NCI-H1092 treated with DMSO at 0.1 percent for 48 hours (cell line): ENCODE measurements at places on chromosomes 3 and 15.

DNA sequence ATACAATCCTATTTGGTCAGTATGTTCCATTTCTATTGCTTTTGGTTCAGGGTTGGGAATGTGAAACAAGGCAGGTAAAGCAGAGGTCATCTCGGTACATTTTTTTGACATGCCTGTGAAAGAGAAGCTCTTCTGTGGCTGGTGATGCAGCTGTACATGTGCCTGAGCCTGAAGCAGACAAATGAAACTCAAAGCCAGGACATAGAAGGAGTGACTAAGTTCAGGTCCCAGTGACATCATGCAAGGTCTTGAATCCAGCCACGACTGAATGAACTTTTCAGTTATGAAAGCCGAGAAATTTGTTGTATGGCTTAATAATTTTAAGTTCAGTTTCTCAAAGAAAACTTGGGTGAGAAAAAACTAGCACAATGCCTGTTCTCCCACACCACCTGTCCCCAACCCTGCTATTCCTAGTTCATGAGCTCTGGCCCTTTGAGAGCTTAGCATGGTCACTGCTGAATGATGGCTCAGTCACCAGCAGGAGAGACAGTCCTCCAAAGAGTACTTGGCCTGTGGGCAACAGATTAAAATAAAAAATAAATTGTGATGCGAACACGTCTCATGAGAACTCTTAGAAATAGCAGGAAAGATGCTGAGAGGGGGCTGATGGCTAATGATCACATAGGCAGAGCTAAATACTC lies 600.2 kb upstream of the GRM7 start:
- no peak for DNase-seq

- DNase-seq = no peak
Measured at GRCh38 chr15:76310475-76311099, 682 bp downstream of the ETFA start.

DNA sequence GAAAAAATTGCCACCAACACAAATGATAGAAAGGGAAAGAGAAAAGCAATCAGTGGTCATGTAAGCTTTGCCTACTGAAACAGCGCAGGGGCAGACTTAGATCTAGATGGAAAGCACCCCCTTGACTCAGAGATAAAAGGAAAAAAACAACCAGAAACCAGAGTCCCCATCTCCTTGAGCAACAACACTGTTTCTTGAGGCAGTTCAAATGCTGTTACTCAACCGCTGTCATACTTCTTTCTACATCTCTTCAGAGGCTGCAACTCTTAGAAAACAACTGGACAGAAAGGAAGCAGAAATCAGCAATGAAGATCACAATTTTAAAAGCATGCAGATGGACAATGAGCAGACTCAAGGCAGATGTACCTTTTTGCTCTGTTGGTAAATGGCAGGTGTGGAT lies 36.5 kb downstream of the FSIP1 start:
- no peak for DNase-seq

GRCh38 chr3:18124501-18124900 lies 300.6 kb downstream of the SATB1 start:
- no peak for DNase-seq

DNA sequence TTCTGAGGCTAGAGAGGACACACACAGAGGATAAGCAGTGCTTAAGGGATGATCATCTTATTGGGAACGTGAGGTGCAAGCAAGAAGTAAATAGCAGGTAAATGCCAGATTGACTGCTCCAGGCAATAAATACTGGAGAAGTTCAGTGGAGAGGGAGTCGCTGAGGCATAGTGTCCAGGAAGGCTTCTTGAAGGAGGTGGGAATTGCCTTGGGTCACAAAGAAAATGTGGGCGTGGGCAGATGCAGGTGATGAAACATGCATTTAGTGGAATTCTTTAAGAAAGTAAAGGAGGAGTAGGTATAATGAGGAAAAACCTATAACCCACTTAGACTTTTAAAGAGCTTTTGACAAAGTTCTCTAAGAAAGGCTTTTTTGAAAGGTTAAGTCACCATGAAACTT lies 7.4 kb upstream of the SEMA5B start:
- DNase-seq = no peak
